T-helper 2 cell treated with Interferon-gamma antibody and Interleukin-4, amounts not matched to agents 100 ng/mL and 5 ng/mL, for 36 hours (primary cell): ENCODE measurements at places on chromosomes 1 and 21. TPM values are rescaled to one million over a fixed set of nuclear protein-coding genes. Genes with fewer than 3 reads are reported as not detected.

AMY1A gene
- total RNA-seq, result not detected in 2 replicates

KIRREL1 gene
- total RNA-seq, result not detected in 2 replicates

DTL gene
- 73.7 and 75.9 TPM in 2 replicates for total RNA-seq

MCOLN3 gene
- total RNA-seq, result 3.4 and 4.1 TPM in 2 replicates

SERTAD4 gene
- total RNA-seq, result not detected in 2 replicates
